HFFc6 (cell line): ENCODE measurements at places on chromosomes 2 and 18. TPM values are rescaled to one million over a fixed set of nuclear protein-coding genes. Genes with fewer than 3 reads are reported as not detected.
A peak's percentile ranks its signal among the peaks of the same experiment; 100 is the strongest.

Gene LCT
- not detected in 3 replicates for total RNA-seq

- H3K4me1 ChIP-seq = no peaks in the 10 kb centered on the region
- peaks cover 28% of the 10 kb centered on the region for H3K27me3 ChIP-seq
- H3K4me3 ChIP-seq = no peak overlapping the region
- H3K27ac ChIP-seq = no peak overlapping the region
- no peak for DNase-seq
Observed at GRCh38 chr2:111061191-111061590, 59.5 kb upstream of the BCL2L11 start.

DNA sequence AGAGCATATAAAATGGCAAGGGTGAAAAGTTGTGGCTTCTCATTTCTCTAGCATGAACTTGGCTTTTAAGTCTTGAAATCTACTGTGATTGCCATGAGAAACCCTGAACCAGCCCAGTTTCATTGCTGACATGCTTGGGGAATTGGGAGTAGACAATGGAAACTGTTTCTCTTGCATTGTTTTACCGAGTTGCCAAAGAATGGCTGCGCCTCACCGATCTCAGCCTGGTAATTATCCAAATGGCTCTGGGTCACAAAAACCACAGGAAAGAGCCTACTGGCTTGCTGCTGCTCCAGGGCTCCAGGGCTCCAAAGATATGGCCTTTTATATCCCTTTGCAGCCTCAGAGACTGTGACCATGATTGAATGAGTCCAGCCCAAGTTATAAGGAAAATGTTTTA, 310.4 kb upstream of the NT5C1B start:
- H3K36me3 ChIP-seq = no peaks in the 10 kb centered on the region
- DNase-seq = no peak
- H3K27me3 ChIP-seq = no peaks in the 10 kb centered on the region
- H3K27ac ChIP-seq = no peak overlapping the region

DNA sequence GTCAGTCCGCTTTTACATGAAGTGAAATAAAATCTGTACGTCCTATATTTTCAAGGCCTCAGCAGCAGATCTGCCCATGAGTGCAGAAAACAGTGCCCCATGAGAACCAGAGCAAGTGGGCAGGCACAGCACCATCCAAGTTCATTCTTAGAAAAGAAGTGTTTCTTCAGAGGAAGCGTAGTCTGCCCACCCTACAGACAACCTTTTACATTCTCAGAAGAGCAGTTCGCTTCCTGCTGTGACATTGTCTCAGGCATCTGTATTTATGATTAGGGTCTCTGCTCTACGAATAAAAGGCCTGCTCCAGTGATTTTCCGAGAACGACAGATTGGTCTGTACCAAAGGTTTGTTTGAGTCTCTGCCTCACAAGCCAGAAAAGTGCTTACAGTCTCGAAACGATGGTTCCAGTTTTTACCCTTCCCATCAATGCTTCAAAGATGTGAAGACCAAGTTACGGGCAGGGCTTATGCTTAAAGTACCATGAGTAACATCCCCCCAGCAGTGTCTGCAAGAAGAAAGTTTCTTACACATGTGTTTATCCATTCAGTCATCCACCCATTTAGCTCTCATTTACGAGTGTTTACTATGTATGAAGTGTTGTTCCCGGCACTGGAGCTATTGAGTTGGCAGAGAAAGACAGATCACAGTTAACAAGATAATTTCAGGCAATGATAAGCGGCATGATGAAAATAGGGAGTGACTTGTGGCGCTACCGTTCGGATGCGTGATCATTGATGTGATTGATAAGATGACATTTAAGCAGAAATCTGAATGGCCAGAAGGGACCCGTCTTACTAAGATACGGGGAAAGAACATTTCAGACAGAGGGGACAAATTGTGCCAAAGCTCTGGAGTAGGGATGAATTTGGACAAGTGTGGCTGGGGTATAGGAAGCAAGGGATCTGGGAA, 31.4 kb upstream of the CTLA4 start:
- no peaks in the 10 kb centered on the region for H3K4me1 ChIP-seq
- DNase-seq = no peak
- H3K36me3 ChIP-seq = no peaks in the 10 kb centered on the region
- H3K4me3 ChIP-seq = no peak overlapping the region
- peaks cover 22% of the 10 kb centered on the region for H3K27me3 ChIP-seq

DNA sequence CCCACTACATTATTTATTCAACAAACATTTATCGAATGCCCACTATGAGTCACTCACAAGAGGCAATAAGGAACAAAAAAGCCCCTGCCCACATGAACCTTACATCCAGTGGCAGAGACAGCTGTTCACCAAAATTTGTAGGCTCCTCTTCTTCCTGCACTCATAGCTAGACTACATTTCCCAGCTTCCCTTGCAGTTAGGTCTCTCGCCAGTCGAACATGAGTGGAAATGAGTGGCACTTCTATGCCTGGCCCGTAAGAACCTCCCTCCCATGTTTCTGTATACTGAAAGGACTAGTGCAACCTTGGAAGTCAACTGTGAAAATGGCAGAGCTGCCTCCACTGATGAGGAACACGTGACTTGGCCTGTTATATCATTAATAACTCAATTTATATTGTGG, 19.4 kb upstream of the NCOA1 start:
- no peak for DNase-seq
- no peaks in the 10 kb centered on the region for H3K4me1 ChIP-seq
- H3K4me3 ChIP-seq = no peak overlapping the region
- peaks cover 16% of the 10 kb centered on the region for H3K27me3 ChIP-seq

DNA sequence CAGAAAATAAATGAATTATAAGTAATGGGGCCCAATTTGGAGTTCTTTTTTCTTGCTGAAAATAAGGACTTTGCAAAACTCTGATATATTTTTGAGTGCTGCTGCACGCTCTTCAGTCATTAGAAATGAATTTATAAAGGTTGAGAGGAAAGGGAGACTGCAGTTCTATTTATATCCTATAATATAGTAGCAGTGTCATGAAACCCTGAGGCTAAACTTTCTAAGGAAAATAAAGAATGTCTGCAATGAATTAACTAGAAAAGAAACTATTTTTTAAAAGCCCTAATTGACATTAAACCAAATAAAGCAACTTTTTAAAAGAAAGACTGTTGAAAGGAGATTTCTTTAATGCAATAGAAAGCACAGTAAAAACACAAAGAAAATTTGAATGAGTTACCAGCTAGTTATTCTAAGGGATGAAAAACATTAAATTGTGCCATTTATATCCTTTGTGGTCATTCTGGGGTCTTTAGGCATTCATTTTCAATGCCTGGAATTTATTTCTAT, 1072.8 kb upstream of the TMEFF2 start:
- DNase-seq = no peak
- no peak overlapping the region for H3K4me3 ChIP-seq
- no peak overlapping the region for H3K27ac ChIP-seq
- no peaks in the 10 kb centered on the region for H3K36me3 ChIP-seq
- no peaks in the 10 kb centered on the region for H3K4me1 ChIP-seq

DNA sequence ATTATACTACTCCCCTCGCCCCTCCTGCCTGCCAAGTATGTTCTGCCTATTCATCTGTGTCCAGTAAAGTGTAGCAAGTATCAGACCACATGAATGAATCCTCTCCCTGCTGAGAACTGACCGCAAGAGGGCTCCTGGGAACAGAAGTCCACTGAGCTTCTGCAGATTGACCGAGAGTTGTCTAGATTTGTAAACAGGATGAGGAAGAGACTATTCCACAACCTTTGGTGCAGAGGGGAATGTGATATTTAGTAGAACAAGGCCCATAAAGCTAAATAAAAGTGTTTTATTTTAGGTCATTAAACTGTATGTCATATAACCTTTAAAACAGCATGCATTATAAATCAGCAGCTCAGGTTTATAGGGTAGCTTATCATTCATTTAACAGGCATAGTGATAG, 377.0 kb downstream of the DCC start:
- DNase-seq = no peak
- no peak overlapping the region for H3K27ac ChIP-seq
- peaks cover 2% of the 10 kb centered on the region; the same call in 1 of the 2 replicates for H3K27me3 ChIP-seq
- H3K36me3 ChIP-seq = no peaks in the 10 kb centered on the region
- H3K4me1 ChIP-seq = no peaks in the 10 kb centered on the region
- no peak overlapping the region for H3K4me3 ChIP-seq

DNA sequence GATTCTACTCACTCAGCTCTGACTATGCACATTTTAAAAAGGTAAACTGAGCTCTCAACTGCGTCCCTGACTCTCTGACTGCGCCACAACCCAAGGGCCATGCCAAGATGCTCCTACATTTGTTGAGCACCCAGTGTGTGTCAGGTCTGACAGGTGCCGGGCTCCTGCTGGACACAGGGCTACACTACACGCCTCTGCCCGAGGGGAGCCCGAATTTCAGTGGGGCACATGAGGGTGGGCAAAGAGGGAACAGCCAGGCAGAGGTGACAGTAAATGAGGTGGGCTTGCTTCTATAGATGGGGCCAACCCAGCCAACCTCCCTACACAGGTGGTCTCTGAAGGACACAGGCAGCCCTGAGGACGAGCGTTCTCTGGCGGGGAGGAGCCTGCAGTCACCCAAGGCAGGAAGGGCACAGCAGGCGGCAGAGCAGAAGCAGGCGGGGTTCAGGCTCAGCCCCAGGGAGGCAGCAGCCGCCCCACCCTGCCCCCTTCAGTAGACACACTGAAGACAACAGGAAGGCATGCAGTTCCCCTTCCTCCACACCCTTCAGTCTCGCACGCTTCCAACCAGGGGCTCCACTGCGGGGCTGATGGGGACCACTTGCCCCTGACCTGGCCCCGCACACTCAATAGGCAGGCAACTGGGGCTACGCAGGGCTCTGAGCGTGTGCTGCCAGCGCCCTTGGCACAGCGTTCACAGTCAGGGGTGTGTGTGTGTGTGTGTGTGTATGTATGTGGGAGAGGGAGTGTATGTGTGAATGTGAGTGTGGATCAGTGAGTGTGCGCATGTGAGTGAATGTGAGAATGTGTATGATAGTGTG, 98.4 kb downstream of the UXS1 start:
- no peak overlapping the region for H3K27ac ChIP-seq
- H3K27me3 ChIP-seq = no peaks in the 10 kb centered on the region
- no peak overlapping the region for H3K4me3 ChIP-seq
- H3K4me1 ChIP-seq = no peaks in the 10 kb centered on the region

- peaks cover 3% of the 10 kb centered on the region; the same call in 1 of the 2 replicates for H3K27me3 ChIP-seq
- DNase-seq = no peak
- H3K36me3 ChIP-seq = peaks cover 10% of the 10 kb centered on the region
- no peaks in the 10 kb centered on the region for H3K4me1 ChIP-seq
- H3K4me3 ChIP-seq = no peak overlapping the region
Observed at GRCh38 chr18:78727877-78728783, 251.5 kb upstream of the SALL3 start.

Gene EPB41L3
- total RNA-seq = 1.2 to 17.0 TPM (median 11.9 TPM) in 3 replicates

- no peak overlapping the region; the same call in 1 of the 2 replicates for H3K4me3 ChIP-seq
- H3K36me3 ChIP-seq = peaks cover 16% of the 10 kb centered on the region
- peak overlapping the region; percentile 20 for H3K27ac ChIP-seq
- DNase-seq = peak; percentile 65
- H3K4me1 ChIP-seq = peaks cover 36% of the 10 kb centered on the region
- no peaks in the 10 kb centered on the region for H3K27me3 ChIP-seq
Observed at GRCh38 chr18:36849288-36850006, 20.5 kb downstream of the KIAA1328 start.

GRCh38 chr2:231362555-231363184, 32.8 kb upstream of the B3GNT7 start:
- no peak overlapping the region for H3K27ac ChIP-seq
- H3K27me3 ChIP-seq = peaks cover 3% of the 10 kb centered on the region
- no peak for DNase-seq
- H3K4me1 ChIP-seq = peaks cover 21% of the 10 kb centered on the region
- H3K4me3 ChIP-seq = no peak overlapping the region

DNA sequence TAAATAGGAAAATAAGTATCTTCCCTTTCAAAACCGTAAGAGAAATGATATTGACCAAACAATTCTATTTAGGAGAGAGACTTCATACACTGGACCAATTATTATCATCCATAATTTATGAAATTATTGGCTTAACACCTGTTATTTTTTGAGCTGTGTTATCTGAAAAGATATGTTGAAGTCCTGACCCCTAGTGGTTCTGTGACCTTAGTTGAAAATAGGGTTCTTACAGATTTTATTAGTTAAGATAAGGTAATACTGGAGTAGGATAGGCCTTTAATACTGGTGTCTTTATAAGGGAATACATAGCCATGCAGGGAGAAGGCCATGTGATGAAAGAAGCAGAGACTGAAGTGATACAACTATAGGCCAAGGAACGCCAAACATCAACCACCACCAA, 659.6 kb downstream of the DCC start:
- no peak for DNase-seq
- H3K4me3 ChIP-seq = no peak overlapping the region
- no peaks in the 10 kb centered on the region for H3K4me1 ChIP-seq
- H3K36me3 ChIP-seq = no peaks in the 10 kb centered on the region

DNA sequence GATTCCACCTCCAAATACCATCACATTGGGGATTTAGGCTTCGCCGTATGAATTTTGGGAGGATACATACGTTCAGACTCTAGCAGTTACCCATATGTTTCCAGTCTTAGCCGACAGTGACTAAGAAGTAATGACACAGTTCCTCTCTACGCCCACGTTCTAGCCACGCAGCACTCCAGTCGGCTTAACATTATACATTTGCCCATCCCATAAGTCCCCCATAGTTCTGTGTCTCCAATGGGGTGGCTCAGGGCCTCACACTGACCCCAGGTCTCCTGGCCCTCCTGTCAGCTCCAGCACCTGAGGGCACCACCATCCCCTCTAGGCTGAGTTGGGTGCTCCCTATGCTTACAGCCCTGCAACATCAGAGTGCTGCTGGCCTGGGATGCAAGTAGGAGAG, 18.4 kb upstream of the CNDP2 start:
- no peaks in the 10 kb centered on the region for H3K36me3 ChIP-seq
- no peak overlapping the region for H3K4me3 ChIP-seq
- no peak for DNase-seq

DNA sequence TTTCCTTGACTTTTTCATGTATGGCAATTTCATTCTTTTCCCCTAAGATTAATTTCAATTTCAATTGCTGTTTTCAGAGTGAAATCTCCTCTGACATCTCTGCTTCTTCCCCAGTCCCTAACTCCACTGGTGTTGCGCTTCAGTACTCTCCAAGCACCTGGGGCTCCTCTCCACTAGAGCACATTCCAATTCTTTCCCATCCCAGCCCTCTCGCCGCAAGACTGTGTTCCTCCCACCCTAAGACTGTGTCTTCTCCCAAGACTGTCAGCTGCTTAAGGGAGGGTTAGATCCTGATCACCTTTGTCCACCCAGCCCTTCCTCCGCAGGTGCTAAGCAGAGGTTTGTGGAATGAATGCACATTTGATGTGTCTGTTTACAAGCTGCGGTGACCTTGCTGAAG, 255.7 kb upstream of the CCDC68 start:
- H3K4me3 ChIP-seq = no peak overlapping the region
- H3K36me3 ChIP-seq = no peaks in the 10 kb centered on the region
- H3K27me3 ChIP-seq = peaks cover 7% of the 10 kb centered on the region
- DNase-seq = no peak
- peaks cover 8% of the 10 kb centered on the region for H3K4me1 ChIP-seq
- no peak overlapping the region for H3K27ac ChIP-seq

Gene SP140
- total RNA-seq = 0.12 to 1.4 TPM (median 0.64 TPM) in 3 replicates

Gene IGFBP2
- 0.37 to 0.40 TPM in 2 of 3 replicates, not detected in the other for total RNA-seq

Gene ST8SIA5
- not detected in 3 replicates for total RNA-seq

DNA sequence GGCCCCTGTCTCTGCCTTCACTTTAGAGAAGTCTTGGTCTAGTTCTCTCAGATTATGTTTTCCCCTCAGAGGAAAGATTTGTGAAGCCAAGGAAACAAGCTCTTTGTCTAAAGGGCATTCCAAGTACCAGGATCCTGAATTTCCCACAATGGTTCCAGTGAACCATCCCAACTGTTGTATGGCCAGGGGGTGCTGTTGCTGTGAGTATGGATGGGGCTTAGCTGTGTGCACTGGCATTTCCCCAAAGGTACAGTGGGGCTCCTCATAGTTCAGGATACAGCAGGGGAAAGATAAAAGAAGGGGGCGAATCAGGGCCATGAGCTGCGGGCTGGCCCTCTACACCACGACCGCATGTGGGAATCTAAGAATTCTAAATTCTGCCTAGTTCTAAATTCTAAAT, 1154.0 kb upstream of the FANCL start:
- DNase-seq = no peak
- H3K4me3 ChIP-seq = no peak overlapping the region
- H3K4me1 ChIP-seq = no peaks in the 10 kb centered on the region
- H3K27ac ChIP-seq = no peak overlapping the region
- no peaks in the 10 kb centered on the region for H3K27me3 ChIP-seq
